ENCODE measurements at places on chromosomes 6 and 20.

GRCh38 chr6:42200035-42200434, 5.3 kb upstream of the GUCA1B start:
- DNase-seq: no peak

- DNase-seq: no peak
Observed at GRCh38 chr6:32178547-32179440, 589 bp downstream of the RNF5 start.

DNA sequence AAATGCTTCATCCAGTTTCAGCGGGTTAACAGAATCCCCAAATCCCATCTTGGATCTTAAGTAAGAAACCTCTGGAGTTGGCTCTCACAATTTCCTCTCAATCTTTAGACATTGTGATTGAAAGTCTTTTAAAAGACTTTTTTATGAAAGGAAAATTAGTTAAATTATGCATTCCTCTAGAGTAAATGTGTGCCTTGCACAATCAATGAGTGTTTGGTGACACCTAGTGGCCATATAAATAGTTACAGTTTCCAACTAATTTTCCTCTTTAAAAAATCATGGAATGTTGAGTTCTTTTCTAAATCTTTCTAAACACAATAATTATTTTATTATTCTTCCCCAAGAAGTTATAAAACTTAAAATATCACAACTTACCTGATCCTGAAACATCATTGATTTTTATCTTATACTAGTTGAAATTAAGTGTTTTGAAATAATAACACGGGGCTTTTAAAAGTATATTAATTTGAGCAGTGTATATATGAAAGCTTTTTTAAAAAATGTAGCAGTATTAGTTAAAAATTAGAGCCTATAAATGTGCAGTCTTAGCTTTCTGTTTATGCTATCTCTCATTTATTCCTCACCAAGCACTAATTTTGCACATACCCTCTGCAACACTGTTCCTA, 66.4 kb downstream of the PKHD1 start:
- no peak for DNase-seq

DNA sequence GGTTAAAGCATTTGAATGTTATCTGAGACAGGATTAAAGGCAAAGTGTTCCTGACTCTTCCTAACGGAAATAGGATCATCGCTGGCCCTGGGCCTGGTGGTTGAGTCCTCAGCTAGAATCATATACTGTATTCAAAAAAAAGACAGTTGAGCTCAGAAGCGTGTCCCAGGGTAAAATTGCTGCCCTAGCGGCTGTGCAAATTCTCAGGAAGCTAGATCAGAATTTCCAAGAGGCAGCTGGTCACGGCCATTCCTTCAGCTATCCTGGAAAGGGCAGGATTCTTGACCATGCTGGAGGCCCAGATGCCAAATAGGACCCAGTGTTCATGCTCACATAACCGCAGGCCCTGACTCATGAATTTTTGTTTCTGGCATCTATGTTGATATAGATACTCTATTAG, 67.4 kb downstream of the STMND1 start:
- no peak for DNase-seq

GRCh38 chr6:10513544-10513943, 7.6 kb upstream of the GCNT2 start:
- DNase-seq: no peak

- no peak for DNase-seq
Observed at GRCh38 chr6:47626782-47627181, 71.6 kb upstream of the ADGRF4 start.

DNA sequence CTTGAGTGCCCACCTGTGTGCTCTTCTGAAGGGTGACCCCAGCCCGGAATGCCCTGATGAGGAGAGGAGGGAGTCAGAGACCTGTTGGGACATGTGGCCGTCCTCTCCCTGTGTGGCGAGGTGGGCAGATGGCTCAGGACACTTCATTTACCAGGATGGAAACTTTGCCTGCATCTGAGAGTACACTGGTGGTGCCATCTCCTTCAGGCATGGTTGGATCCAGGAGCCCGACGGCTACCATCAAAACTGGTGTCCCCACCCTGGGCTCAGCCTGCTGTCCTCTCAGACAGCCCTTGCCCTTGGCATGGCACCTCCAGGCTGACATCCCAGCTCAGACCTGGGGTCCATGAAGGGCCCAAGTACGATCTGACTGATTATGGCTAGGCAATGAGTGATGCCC, 7.0 kb upstream of the OSBPL2 start:
- no peak for DNase-seq

GRCh38 chr20:1805161-1805581, 90.0 kb upstream of the SIRPA start:
- no peak for DNase-seq

DNA sequence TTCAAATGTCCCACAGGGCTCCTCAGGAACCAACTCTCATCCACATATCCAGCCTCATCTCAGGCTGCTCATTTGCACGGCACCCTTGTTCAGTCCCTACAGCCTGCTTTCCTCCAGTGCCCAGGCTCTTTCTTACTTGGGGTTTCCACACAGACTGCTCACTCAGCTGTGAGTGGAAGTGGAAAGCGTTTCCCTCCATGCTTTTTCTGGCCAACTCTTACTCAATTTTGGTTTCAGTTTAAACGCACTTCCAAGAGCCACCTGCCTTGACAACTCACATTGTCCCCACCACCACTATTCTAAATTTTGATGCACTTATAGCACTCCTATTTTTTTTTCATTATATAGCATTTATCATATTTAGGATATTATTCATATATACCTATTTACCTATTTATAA, 367.1 kb downstream of the PKHD1 start:
- DNase-seq: no peak

DNA sequence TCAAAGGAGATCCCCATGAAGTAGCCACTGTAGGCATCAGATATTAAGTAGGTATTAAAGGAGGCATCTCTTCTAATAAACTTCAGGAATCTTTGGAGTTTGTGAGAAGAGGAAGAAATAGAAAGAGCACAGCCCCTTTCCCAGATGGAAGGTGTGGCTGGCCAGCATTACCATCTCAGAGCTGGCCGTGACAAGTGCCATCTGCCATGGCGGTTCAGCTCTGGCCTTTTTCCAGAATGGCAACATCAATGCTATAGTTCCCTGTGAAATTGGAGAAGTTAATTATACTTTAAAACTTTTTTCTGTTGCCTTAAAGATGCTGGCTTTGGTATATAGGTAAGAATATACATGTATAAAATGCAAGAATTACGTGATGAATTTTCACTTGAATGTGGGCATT, 51.9 kb upstream of the MCUR1 start:
- DNase-seq: no peak

DNA sequence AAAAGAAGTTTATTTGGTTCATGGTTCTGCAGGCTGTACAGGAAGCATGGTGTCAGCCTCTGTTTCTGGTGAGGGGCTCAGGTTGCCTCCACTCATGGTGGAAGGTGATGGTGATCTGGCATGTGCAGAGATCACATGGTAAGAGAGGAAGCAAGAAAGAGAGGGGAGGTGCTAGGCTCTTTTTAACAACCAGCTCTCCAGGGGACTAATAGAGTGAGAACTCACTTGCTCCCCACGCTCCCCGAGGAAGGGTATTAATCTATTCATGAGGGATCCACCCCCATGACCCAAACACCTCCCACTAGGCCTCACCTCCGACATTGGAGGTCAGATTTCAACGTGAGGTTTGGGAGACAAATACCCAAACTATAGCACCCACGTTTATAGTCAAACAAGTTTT, 4.0 kb upstream of the GJB7 start:
- DNase-seq: no peak

GRCh38 chr6:51854876-51855275, 232.5 kb downstream of the PKHD1 start:
- no peak for DNase-seq

DNA sequence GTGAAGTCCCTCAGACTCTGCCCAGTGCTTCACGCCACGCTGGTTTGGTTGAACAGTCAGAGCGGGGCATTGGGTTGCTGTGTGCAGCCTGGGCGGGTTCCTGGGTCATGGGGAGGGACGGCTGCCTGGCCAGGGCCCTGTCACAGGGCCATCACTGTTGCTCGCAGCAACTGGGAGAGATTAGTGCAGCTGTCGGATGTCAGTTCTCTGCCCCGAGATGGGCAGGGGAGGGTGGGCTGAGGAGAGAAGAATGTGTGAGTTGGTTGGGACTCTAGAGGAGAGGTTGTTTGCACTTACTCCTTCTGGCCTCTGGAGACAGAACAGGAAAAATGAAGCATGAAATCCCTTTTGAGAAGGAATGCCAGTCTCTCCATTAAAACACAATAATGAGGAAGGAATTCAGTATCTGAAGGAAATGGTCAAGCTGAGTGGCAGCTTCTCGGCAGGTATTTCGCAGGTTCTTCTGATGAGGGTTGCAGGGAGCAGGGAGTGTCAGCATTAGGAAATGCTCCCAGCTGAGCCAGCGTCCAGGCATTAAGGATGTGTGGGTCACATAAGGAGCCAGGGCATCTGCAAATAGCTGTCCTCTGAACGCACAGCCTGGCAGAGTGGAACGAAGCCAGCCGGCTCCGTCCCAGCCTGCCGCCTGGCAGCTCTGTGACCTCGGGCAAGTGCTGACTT, 95.9 kb downstream of the SSR1 start:
- DNase-seq: no peak

GRCh38 chr20:23230766-23231385, 119.7 kb upstream of the NXT1 start:
- no peak for DNase-seq

DNA sequence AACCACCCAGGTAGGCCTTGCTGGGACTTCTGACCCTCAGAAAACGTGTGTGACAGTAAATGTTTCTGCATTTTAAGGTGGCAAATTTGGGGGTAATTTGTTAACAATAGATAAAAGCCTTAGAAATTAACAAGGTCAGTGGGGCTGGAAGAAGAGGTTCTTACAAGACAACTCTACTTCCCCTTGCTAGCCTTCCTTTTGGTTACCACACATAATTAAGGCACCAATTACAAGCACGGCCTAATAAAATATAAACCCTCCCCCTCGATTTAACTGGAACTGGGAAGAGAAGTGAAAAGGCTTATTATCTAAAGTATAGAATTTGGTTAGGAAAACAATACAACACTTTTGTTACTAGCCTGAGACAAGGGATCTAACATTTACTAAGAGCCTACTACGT, 38.8 kb downstream of the ELOVL5 start:
- no peak for DNase-seq

- no peak for DNase-seq
Observed at GRCh38 chr6:128504003-128504654, 16.3 kb downstream of the PTPRK start.

GRCh38 chr6:31651602-31652191, 764 bp downstream of the BAG6 start:
- no peak for DNase-seq

GRCh38 chr20:53032046-53032445, 59.9 kb downstream of the TSHZ2 start:
- DNase-seq: no peak

DNA sequence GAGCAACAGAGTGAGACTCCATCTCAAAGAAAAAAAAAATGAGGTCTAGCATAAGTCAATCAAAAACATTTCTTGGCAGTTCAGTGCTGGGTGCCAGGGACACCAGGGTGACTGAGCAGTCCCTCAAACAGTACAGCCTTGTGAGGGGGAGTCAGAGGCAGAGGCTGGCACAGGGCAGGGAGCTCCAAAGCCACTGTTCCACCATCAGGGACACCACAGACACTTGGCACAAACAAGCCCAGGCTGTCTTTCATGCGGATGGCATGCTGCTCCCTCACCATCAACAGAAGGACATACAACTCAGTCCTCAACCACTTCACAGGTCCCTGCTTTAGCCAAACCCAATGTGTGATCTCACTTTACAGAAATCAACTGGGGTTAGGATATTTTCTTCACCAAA, 36.0 kb upstream of the GRM4 start:
- DNase-seq: no peak

GRCh38 chr20:1848373-1848772, 46.8 kb upstream of the SIRPA start:
- DNase-seq: no peak

GRCh38 chr6:7041511-7042026, 66.2 kb upstream of the RREB1 start:
- no peak for DNase-seq

DNA sequence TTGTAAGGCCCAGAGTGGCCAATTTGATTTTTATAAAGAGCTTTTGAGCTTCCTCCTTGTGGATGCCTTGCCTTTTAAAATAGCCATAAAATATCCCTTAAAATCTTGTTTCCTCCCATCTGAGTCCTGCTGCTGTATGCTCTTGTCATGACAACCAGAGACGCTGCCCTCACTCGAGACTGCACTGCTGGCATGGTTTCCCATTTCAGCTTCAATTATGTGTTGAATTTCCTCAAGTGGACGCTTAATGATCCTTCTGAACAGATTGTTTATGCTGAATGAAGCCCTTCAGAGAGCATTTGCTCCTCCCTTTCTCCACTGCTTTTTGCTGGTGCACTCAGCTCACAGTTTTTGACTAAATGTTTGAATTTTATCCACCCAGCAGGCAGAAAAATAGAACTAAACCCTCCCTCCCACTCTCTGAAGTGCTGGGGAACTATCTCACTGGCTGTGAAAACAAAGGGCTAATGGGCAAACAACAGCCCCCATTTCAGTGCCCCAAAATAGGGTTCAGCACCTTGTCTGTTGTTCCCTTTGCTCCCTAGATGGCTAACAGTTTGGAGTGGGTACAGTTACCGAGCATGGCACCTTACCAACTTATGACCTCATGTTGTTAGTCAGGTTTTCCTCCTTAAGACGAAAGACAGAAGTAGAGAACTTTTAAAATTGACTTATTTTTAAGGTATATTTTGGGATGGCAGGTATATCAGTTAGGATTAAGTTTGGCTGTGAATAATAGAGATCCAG, 45.5 kb upstream of the RNF8 start:
- no peak for DNase-seq

GRCh38 chr20:42567409-42567808, 622.3 kb downstream of the PTPRT start:
- DNase-seq: no peak

- no peak for DNase-seq
Observed at GRCh38 chr20:10478205-10478604, 43.1 kb downstream of the SLX4IP start.

GRCh38 chr6:109048176-109048575, 46.5 kb downstream of the SESN1 start:
- no peak for DNase-seq

- DNase-seq: no peak
Observed at GRCh38 chr6:45667766-45668165, 290.0 kb upstream of the SUPT3H start.

DNA sequence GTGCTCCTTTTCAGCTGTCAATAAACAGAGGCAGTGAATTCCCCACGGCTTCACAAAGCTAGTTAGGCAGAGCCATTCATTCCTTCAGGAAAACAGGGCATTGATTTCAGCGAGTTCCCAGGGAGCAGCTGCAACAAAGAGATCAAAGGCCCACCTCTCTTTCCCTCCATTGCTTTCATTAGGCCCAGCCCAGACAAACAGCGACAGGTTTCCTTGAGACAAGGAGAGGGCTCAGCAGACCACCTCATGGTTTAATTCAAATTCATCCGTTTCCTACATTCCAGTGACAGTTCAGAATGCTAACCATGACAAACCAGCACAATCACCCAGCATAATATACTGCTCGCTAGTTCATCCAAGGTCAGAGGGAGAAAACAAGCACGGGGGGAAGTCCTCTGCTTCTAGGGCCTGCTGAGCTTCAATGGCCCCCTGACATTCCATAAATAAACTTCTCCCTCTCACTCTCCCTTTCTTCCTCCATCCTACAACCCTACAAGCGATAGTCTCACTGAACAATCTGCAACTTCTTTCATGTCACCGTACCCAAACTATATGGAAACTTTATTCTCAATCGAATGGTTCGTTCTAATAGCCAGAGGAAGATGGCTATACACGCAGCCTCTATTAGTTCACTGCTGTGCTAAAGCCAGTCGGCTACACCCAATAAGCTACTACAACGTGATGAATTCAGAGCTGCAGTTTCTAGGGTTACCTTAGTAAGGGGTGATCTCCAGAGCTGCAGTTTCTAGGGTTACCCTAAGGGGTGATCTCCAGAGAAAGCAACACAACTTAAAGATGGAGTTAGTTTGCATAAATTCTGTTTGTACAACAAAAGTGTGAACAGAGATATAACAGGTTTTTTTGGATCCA, 34.7 kb downstream of the PLAGL1 start:
- DNase-seq: no peak

Measured in effector memory CD4-positive, alpha-beta T cell (primary cell).